ENCODE measurements at places on chromosomes 7 and 10.

- no peak for DNase-seq
Observed at GRCh38 chr10:120606051-120606764, 149.2 kb downstream of the PLPP4 start.

- DNase-seq: no peak
Observed at GRCh38 chr7:91288208-91288824, 24.1 kb downstream of the FZD1 start.

- no peak for DNase-seq
Observed at GRCh38 chr10:27716521-27716920, 29.1 kb downstream of the MKX start.

DNA sequence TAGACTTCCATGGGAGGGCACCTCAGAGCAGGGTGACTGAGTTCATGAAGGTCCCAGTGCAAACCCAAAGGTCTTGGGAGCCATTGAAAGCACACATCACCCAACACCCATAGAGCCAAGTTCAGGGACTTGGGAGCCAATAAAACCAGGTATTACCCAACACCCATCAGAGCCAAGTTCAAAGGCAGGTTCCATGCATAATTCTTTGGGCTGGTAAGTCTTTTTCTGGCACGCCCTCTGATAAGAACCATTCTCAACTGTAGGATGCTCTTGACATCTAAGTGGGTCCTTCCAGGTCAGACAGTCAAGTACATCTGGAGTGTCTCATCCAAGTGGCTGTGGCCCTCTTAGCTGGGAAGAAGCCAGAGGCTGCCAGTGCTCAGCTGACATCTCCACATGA, 63.2 kb downstream of the EBF3 start:
- no peak for DNase-seq

DNA sequence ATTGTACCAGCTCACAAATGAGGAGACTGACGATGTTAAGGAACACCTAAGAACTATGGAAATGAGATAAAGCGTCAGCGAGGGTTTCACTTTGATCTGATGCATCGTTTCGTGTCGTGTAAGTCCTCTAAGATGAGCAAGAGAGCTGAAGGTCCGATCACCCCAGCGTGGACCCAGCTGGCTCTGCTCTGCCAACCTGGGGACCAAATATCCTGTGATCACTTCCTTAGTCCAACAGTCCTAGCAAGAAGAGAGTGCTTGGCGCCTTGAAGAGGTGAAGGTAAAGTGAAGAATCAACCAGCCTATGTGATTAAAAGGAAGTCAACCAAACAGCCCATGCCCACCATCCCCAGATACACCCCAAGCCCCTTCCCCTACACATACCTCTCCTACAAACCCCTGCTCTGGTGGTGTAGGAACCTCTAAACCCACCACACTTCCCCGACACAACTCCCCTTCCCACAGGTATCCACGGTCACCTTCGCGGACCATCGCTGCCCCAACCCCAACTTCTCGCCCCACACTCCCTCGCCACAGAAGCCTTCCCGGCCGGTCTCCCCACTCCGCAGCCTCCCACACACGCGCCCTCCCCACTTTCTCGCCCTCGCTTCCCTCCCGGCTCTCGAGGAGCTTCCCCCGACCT, 722 bp downstream of the UPF2 start:
- peak; percentile 17 for DNase-seq

DNA sequence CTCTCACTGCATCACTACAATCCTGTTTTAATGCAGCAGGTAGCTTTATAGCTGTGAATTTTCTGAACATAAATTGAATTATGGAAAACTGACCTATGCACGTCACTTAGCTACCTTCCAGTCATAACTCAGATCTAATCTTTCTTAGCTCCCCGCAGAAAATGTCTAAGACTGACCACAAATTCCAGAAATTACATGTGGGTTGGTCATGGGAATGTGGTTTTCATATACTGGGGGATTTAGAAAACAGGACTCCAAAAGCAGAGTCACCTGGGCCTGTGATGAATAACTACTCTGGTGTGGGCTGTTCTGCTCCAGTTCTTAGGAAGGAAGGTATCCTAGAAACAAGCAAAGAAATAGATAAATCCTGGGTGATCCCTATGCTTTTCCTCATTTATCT, 178.4 kb upstream of the LRRTM3 start:
- no peak for DNase-seq

GRCh38 chr7:29145553-29146056, 732 bp downstream of the CPVL start:
- DNase-seq: no peak

GRCh38 chr7:31099451-31100444, 47.6 kb downstream of the ADCYAP1R1 start:
- no peak for DNase-seq

All from CD4-positive, alpha-beta T cell treated with Interleukin-15 for 4 hours (primary cell).